ENCODE measurements at places on chromosomes 5 and 9. TPM values are rescaled to one million over a fixed set of nuclear protein-coding genes. Genes with fewer than 3 reads are reported as not detected.

DAPK1 gene
- total RNA-seq, result 1.6 TPM

DNA sequence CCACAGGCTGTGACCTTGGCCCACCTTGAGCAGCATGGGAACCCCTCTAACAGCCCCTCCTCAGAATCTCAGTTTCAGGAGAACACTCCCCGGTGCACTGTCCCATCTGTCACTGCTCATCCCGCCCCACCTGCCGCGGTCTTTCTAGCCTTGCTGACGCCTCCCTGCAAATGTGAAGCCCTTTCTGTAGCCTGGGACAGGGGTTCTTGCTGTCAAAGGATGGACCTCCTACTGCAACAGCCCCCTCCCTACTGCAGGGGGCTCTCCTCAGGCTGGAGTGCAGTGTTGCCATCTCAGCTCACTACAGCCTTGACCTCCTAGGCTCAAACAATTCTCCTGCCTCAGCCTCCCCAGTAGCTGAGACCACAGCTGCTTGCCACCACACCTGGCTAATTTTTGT is 20.0 kb downstream of the OR2V1 start:
- peaks cover 85% of the 10 kb centered on the region for H3K27me3 ChIP-seq
- no peaks in the 10 kb centered on the region for H3K36me3 ChIP-seq
- H3K4me3 ChIP-seq, result no peak overlapping the region
- H3K4me1 ChIP-seq, result peaks cover 11% of the 10 kb centered on the region
- H3K27ac ChIP-seq, result no peak overlapping the region
- DNase-seq, result no peak

- H3K27me3 ChIP-seq, result no peaks in the 10 kb centered on the region
- peaks cover 8% of the 10 kb centered on the region for H3K4me1 ChIP-seq
- DNase-seq, result no peak
- H3K36me3 ChIP-seq, result peaks cover 40% of the 10 kb centered on the region
- H3K4me3 ChIP-seq, result no peak overlapping the region
Measured at GRCh38 chr5:168494057-168494555, 7.8 kb downstream of the RARS1 start.

LEAP2 gene
- 1.8 TPM for total RNA-seq

DNA sequence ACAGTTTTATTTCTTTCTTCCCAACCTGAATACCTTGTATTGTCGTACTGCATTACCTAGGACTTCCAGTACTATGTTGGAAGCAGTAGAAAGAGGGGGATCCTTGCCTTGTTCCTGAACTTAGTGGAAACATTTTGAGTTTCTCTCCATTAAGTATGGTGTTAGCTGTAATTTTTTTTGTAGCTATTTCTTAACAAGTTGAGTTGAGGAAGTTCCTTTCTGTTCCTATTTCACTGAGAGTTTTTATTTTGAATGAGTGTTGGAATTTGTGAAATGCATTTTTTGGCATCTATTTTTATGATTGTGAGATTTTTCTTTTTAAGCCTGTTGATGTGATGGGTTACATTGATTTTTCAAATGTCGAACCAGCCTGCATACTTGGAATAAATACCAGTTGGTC is 49.0 kb downstream of the FSD1L start:
- H3K27ac ChIP-seq, result no peak overlapping the region
- DNase-seq, result no peak
- no peaks in the 10 kb centered on the region for H3K27me3 ChIP-seq
- no peak overlapping the region for H3K4me3 ChIP-seq
- H3K36me3 ChIP-seq, result peaks cover 4% of the 10 kb centered on the region
- no peaks in the 10 kb centered on the region for H3K4me1 ChIP-seq

DNA sequence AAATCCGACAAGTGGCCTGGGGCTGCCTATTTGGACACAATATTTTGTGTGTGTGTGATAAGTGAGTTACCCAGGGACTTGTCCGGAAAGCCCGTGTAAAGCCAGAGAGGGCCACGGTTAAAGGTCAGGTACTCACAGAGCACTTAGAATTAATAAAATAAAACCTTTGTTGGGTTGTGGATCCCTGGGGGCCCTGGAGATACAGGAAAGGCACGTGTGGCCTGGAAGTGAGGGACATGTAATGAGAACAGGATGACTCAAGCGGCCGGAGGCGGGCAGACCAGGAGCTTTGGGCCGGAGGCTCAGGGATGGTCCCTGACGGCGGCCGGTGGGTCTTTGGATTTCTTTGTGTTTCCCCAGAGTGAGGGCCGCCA is 1.0 kb downstream of the DMRT2 start:
- H3K4me3 ChIP-seq, result peak overlapping the region; percentile 10
- no peak for DNase-seq
- H3K36me3 ChIP-seq, result peaks cover 4% of the 10 kb centered on the region
- H3K27me3 ChIP-seq, result peaks cover 95% of the 10 kb centered on the region
- no peak overlapping the region for H3K27ac ChIP-seq

DNA sequence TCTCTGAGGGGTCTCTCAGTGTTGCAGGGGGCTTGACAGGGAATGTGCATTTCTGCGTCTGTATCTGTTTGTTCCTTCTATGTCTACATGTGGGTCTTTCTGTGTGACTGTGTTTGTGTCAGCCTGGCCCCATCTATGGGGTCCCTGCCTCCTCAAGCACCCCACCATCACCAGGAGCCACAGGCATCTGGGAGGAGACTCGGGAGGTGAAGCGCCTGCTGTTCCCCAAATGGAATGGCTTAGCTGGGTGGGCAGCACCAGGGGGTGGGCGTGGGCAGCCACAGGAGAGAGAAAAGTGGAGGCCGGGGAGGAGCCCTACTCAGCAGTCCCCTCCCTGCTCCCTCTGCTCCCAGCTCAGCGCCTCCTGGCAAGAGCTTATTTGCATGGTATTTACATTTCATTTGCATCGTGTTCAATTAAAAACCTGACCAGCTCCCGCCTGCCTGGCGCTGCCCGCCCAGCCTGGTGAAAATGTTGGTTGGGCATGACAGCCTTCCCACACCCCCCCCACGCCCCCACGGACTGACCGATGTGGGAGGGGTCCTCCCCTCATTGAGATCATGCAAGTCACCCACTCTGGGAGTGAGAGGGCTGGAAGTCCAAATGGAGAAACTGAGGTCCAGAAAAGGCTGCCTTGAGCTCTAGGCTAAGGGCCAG is 50.5 kb downstream of the CXXC5 start:
- peaks cover 33% of the 10 kb centered on the region for H3K4me1 ChIP-seq
- DNase-seq, result no peak
- peaks cover 4% of the 10 kb centered on the region for H3K27me3 ChIP-seq
- H3K36me3 ChIP-seq, result peaks cover 1% of the 10 kb centered on the region

DNA sequence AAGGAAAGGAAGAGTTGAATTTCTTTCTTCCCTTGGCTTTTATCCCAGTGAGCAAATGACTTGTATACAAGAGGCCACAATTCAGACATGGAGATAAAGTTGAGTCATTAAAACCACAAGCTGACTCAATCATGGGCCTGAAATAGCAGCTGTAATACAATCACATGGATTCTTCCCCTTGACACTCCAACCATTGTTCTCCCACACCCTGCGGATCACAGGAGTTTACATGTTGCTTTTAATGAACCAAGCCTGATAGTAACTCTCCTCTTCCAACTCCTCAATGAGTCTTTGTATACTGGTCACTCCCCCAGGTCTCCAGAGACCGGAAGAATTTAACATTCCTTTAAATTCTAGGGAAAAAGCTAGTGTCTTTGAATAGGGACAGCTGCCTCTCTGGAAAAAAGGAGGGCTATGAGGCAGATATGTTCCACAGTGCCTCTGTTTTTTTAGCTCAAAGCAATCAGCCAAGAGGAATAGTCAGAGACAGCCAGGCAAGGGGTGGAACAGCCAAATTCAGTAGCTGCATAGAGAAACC is 32.4 kb downstream of the PCDHGC5 start:
- no peak overlapping the region for H3K4me3 ChIP-seq
- peak overlapping the region; percentile 67 for H3K27ac ChIP-seq
- peaks cover 54% of the 10 kb centered on the region for H3K36me3 ChIP-seq
- DNase-seq, result no peak

GRCh38 chr5:32512926-32513325 is 68.4 kb upstream of the ZFR start:
- H3K4me3 ChIP-seq, result no peak overlapping the region
- no peaks in the 10 kb centered on the region for H3K36me3 ChIP-seq
- H3K4me1 ChIP-seq, result no peaks in the 10 kb centered on the region
- DNase-seq, result no peak
- peaks cover 4% of the 10 kb centered on the region for H3K27me3 ChIP-seq
- H3K27ac ChIP-seq, result no peak overlapping the region

DNA sequence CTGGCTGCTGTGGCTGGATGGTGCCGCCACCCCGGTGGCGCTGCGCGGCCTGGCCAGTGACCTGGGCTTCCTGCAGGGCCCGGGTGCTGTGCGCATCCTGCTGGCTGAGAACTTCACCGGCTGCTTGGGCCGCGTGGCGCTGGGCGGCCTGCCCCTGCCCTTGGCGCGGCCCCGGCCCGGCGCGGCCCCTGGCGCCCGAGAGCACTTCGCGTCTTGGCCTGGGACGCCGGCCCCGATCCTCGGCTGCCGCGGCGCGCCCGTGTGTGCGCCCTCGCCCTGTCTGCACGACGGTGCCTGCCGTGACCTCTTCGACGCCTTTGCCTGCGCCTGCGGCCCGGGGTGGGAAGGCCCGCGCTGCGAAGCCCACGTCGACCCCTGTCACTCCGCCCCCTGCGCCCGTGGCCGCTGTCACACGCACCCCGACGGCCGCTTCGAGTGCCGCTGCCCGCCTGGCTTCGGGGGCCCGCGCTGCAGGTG is 17.5 kb downstream of the CRB2 start:
- no peak overlapping the region for H3K27ac ChIP-seq
- peak; percentile 24 for DNase-seq
- H3K27me3 ChIP-seq, result peaks cover 40% of the 10 kb centered on the region
- no peaks in the 10 kb centered on the region for H3K36me3 ChIP-seq

GRCh38 chr9:3549225-3549624 is 23.4 kb upstream of the RFX3 start:
- H3K36me3 ChIP-seq, result peaks cover 9% of the 10 kb centered on the region
- H3K27ac ChIP-seq, result no peak overlapping the region
- H3K4me3 ChIP-seq, result no peak overlapping the region
- no peak for DNase-seq

ZNF474 gene
- total RNA-seq, result 0.28 TPM

COL15A1 gene
- 0.06 TPM for total RNA-seq

DNA sequence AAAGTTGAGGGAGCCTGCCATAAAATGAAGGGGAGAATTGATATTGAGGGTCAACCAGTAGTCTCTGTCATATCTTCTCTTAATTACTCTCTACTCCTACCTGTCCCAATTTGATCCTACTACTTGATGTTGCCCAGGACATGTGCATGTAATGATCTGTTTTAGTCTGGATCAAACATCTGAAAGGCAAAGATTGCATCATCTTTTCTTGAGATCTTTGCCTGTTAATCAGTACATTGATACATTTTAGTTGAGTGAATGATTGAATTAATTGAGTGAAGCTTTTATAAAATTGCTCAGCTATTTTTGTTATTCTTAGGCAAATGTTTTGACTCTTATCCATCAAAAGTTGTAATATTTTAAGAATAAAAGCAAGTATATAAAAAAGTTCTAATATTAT is 21.7 kb downstream of the ARHGEF28 start:
- no peak for DNase-seq
- H3K36me3 ChIP-seq, result no peaks in the 10 kb centered on the region
- peaks cover 33% of the 10 kb centered on the region for H3K27me3 ChIP-seq
- H3K27ac ChIP-seq, result no peak overlapping the region
- no peak overlapping the region for H3K4me3 ChIP-seq

DNA sequence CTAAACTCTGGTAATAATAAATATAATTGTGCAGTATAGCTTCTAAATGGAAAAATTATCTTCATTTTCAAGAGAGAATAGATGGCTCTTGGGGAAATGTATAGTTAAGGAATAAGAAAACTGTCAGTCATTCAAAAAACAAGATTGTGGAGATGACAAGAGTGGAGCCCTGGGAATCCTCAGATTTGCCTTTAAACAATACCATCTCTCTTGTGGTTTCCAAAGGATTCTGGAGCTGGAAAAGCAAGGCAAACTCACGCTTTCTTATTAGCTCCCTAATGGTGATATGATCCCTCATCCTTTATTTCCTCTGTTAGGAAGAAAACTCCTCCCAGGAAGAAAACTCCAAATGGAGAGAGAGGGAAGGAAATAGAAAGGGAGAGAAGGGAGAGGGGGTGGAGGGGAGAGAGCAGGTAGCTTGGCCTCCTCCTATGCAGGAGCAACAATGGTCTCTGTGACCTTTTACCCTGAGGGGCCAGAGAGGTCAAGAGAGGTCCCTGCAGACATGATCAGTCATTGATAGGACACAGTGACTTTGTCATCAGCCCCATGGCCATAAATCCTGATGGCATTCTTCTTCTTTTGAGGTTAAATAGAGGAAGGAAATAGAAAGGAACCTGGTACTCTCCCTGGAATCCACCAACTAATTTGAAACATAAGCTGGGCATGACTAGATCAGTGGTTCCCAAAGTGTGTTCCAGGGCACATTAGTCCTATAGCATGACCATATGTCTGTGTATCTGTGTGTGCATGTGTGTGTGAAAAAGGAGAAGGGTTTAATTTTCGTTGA is 312.2 kb downstream of the ARRDC3 start:
- no peak for DNase-seq
- H3K4me1 ChIP-seq, result peaks cover 5% of the 10 kb centered on the region
- H3K36me3 ChIP-seq, result no peaks in the 10 kb centered on the region
- H3K27ac ChIP-seq, result no peak overlapping the region

Data from activated naive CD8-positive, alpha-beta T cell treated with anti-CD3 and anti-CD28 coated beads for 36 hours (primary cell).